ENCODE measurements at places on chromosomes 5 and 9. TPM values are rescaled to one million over a fixed set of nuclear protein-coding genes. Genes with fewer than 3 reads are reported as not detected.

GRCh38 chr9:3059781-3060468, 216.0 kb upstream of the PUM3 start:
- no peak for DNase-seq

- no peak for DNase-seq
Observed at GRCh38 chr5:95927927-95928723, 33.5 kb downstream of the ELL2 start.

DNA sequence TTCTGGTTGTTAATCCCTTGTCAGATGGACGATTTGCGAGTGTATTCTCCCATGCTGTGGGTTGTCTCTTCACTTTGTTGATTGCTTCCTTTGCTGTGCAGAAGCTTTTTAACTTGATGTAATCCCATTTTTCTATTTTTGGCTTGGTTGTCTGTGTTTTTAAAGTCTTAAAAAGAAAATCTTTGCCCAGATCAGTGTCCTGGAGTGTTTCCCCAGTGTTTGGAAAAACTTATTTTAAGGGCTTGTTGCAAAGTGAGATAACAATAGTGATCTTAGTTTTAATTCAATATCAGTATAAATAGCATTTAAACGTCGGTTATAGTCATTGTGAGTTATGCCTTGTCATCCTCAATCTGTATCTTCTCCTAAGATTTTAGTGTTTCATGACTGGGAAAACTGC, 329.5 kb downstream of the CCDC171 start:
- DNase-seq: no peak

ARSI gene
- total RNA-seq: 0.06 TPM

PKD2L2 gene
- total RNA-seq: not detected

KCNV2 gene
- not detected for total RNA-seq

PTGER4 gene
- total RNA-seq: 3.1 TPM

ANKRD34B gene
- total RNA-seq: not detected

TMEFF1 gene
- 0.42 TPM for total RNA-seq

GLDC gene
- 4.4 TPM for total RNA-seq

NRG2 gene
- 3.9 TPM for total RNA-seq

DNA sequence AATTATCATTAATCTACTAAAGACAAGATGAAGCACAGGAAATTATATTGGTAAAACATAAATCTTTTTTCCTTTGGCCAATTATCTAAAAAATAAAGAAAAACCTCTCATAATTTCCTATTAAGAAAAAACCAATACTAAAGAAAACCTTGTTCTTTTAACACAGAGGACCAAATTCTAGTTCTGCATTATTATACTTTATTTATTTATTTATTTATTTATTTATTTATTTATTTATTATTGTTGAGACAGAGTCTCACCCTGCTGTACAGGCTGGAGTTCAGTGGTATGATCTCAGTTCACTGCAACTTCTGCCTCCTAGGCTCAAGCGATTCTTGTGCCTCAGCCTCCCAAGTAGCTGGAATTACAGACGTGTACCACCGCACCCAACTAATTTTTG, 377.8 kb upstream of the ADAMTS16 start:
- DNase-seq: no peak

SLC6A19 gene
- total RNA-seq: not detected

DNA sequence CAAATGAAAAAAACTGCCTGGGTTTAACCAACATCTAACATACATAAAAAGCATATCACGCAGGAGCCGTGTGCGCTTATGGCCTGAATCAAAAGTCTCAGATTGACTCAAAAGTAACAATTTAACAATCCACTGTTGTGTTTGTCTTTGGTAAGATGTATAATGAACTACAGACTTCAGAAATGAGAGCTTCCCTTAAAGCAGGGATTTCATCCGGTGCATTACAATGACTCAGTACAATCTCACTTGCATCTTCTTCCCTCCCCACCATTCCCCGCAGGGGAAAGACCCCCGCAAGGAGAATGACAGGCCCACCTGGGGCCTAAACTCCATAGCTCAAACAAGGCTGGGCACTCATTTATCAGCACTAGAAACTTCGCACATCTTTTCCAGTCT, 1.4 kb downstream of the ZFR start:
- no peak for DNase-seq

PRDM9 gene
- not detected for total RNA-seq

GRCh38 chr5:33330426-33330825, 110.3 kb upstream of the TARS1 start:
- no peak for DNase-seq

FOXI1 gene
- total RNA-seq: not detected

ST6GALNAC6 gene
- total RNA-seq: 6.5 TPM

- DNase-seq: no peak
Observed at GRCh38 chr9:37997636-37998374, 71.2 kb downstream of the SHB start.

GRCh38 chr5:157323107-157323706, 57.3 kb downstream of the CYFIP2 start:
- DNase-seq: no peak

SPOUT1 gene
- total RNA-seq: 21.1 TPM

DNA sequence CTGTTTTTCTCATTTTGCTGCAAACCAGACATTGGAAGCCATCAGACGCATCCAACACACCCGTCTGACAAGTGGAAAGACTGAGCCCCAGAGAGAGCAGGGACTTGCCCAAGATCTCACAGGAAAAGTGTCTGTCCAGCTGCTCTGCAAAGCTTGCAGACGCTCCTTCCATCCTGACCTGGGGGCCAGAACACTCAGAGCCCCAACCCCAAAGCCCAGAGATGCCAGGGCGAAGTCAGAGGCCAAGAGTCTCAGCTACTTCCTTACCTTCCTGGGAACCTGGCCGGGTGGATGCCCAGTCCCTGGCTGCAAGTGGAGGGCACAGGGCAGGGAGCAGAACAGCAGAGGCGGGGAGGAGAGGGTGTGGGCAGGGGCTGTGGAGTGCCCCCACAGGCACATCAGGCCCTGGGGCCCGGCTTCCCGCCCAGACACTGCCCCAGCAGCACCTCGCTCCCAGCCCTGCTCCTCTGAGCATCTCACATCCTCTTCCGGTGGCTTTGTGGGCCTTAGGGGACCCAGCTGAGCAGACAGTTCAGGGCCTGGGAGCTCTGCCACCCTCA, 9.7 kb upstream of the RALGDS start:
- no peak for DNase-seq

DNA sequence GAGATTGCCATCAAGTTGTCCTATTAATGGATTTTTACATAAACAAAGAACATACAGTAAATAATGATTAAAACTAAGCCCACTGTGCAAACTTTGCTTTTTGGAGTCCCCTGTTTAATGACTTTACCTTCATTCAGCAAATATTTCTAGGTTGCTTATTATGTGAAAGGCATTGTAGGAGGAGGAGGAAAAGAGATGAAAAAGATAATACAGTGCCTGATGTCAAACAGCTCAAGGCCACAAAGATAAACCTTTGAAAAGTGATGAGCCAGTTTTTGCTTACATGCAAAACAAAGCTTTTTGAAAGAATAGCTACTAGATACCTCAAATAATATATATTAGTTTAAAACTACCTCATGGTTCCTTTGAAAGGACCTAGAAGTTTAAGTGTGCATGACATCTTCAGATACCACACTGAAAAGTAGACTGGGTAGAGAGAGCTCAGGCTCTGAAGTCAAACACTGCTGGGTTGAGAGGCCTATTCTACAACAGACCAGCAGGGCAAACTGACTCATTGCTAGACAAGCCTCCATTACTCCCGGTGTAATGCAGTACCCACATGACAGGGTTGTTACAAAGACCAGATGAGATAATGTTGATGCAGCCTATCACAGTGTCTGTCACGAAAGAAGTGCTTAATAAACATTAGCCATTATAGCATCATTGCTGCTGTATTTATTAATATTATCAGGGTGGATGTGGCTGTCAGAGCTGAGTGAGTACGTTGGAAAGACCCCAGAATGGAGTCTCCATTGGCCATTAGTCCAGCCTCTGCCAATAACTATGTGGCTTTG, 11.8 kb downstream of the DEPDC1B start:
- peak; percentile 28 for DNase-seq

DNA sequence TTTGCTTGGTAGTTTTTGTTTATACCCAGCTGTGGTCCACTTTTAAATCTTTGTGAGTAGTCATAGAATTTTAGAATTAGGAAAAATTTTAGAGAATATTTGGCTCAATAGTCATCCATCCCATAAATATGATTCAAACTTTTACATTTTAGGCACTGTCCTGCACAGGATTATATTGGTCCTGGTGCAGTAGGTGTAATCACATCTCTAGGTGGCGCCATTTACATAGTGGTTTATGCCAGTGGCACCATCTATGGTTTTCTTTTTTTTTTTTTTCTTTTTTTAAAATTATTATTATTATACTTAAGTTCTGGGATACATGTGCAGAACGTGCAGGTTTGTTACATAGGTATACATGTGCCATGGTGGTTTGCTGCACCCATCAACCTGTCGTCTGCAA, 260.7 kb upstream of the KCNN2 start:
- peak; percentile 23 for DNase-seq

DNA sequence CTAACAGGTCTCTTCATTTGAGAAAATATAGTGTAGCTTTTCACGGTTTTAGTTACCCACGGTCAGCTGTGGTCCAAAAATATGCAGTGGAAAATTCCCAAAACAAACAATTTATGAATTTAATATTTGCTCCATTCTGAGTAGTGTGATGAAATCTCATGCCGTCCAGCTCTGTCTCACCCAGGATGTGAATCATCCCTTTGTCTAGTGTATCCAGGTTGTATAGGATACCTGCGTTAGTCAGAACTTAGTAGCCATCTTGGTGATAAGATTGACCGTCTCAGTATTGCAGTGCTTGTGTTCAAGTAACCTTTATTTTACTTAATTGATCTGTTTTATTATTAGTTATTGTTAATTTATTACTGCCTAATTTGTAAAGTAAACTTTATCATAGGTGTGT, 41.1 kb downstream of the NDUFS4 start:
- peak; percentile 9 for DNase-seq

DNA sequence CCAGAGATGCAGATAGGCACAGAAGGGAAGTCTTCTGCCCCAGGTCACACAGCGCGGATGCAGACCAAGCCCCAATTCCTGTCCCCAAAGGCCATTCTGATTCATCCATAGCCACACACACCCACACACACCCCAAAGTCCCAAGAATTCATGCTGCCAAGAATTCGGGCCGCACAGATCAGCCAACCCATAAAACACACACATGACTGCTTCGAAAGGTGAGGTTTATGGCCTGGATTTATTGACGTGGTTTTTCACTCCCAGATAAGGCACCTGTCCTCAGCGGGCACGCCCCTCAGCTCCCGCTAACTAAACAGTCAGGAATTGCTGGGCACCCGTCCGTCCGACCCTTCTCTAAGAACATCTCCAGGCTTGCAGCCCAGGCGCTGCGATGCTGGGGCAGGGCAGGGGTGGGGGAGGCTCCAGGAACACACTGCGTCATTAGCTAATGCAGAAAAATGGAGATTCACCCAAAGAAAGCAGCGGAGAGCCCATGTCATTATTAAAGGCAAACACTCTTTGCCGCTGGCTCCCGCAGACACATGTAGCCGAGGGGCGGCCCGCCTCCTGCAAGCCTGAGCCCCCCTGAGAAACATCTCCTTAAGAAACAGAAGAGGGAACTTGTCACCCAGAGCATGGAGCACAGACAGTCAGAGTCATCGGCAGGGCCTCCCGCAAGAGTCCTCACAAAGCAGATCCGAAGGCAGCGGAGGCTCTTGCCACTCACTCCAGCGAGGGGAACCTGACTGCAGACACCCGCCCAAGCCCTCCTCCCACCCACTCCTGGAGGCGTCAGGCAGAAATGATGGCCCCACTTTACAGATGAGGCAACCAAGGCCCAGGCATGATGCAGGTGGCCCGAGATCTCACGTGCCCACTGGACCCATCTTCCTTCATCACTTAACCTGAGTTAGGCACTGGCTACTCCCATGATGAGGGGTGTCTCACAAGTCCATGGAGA, 19.9 kb downstream of the VAV2 start:
- DNase-seq: no peak

QRFP gene
- not detected for total RNA-seq

DNA sequence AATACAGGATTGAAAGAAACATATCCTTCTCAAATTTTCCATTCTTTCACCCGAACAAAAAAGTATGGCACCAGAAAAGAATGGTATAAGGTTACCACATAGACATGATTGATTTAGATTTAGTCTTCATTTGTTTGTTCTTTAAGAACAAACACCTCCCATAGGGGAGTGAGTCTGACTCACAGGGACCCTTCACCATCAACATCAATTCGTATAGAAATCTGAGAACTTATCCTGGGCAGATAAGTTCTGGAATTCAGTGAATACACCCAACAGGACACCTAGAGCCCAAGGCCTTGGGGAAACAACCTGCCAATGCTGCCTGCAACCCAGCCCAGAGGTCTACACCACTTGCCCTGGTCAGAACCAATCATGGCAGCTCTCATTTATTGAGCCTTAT, 46.2 kb downstream of the LHFPL2 start:
- no peak for DNase-seq

GFI1B gene
- total RNA-seq: not detected

- DNase-seq: no peak
Observed at GRCh38 chr9:83960991-83961390, 19.0 kb downstream of the HNRNPK start.

GRCh38 chr5:79535477-79536192, 21.7 kb upstream of the HOMER1 start:
- DNase-seq: no peak

DNA sequence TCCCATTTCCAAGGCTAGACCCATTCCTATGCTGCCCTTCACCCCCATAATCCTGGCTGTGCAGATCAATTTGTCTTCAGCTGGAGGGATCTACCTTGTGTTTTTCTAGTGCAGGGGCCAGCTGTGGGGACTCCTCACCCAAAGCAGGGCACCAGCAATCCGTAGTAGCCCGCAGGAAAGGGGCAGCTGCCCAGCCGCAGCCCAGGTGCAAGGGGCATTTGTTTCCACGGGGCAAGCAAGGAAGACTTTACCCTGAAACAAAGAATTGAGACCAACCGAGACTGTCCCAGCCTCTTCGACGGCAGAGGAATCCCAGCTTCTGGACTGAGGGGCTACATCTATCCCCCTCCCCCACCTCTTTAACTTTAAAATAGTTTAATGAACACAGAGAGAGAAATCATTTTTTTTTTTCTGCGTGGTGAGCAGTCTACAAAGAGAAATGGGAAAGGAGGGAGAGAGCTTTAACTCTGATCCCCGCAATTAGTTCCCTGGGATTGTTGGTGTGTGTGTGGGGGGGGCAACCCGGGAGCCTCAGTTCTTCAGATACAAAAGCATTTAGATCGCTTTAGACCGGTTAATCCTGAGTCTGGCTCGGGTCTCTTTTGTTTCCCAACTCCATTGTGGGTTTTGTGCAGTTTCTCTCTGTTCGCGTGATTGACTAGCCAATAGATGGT, 10.6 kb upstream of the LHX2 start:
- no peak for DNase-seq

SLC2A8 gene
- total RNA-seq: 8.6 TPM

SURF2 gene
- total RNA-seq: 51.3 TPM

DNA sequence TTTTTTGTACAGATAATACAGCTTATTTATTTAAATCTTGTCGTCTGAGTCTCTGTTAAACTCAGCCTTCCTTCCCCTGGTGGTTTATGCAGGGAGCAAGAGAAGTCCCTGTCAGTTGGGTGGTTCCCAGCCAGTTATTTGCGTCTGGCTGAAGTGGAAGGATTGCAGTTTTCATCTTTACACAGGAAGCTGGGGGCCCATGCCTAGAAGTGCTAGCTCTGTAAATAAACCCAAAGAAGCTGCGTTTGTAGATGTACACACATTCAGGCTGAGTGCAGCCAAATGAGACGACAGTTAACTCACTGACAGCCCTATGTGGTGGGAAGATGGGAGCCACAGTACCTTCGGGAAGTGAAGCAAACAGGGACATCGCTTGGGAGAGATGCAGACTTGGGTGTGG, 122.1 kb downstream of the SAXO1 start:
- DNase-seq: no peak

All from NCI-H460 (cell line).